Stimulated activated CD4-positive, alpha-beta T cell treated with anti-CD3 and anti-CD28 coated beads, Interleukin-4, amount 100 ng/mL, for 48 hours (primary cell): ENCODE measurements at places on chromosomes 16 and 17.

DNA sequence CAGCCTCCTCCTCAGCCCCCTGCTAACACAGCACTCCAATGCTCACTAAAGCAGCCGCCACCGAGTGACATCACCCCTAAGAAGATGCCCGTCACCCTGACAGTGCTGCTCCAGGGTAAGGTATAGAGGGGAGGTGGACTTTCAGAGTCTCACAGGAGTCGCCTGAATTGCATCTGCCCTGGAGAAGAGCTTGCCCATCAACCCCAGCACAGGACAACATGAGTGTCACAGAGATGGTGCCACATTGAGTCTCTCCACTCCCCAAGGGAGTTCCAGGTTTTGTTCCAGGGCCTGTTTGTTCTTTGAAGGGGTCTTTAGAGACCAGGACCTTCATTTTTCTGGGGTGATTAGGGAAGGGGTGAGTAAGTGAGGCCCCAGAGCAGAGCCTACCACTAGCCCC lies 2.2 kb upstream of the P2RX5 start:
- DNase-seq, result no peak

DNA sequence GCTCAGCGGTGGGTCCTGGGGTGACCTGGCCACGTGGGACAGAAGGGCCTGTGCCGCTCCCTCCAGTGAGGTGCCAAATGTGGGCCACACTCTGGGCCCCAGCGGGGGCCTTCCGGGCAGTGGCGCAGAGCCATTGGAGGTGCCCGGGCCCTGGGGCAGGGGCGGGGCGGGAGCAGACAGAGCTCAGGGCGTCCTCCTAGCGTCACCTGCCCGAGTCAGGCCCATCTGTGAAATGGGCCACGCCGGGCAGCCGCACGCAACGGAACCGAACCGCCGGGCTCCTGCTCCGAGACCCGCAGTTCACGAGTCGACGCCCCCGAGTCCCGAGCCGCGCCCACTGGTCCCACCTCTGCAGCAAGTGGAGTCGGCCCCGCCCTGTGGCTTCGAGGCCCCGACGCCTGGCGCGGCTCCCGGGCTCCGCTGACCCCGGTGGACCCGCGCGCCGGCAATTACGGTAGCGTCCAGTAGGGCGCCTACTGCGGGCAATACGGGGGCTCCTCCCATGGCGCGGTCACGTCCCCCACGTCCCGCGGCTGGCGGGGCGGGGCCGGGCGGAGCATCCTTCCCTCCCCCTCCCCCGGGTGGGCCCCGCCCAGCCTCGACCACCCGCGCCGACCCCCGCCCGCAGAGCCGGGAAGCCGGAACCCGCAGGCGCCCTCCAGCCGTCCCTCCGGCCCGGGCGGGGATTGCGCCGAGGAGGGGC lies 1.9 kb downstream of the SLC16A3 start:
- DNase-seq, result peak; percentile 64

GRCh38 chr16:22372882-22373661 lies 1.3 kb downstream of the CDR2 start:
- no peak for DNase-seq

GRCh38 chr17:61903251-61903650 lies 24.5 kb downstream of the INTS2 start:
- no peak for DNase-seq

DNA sequence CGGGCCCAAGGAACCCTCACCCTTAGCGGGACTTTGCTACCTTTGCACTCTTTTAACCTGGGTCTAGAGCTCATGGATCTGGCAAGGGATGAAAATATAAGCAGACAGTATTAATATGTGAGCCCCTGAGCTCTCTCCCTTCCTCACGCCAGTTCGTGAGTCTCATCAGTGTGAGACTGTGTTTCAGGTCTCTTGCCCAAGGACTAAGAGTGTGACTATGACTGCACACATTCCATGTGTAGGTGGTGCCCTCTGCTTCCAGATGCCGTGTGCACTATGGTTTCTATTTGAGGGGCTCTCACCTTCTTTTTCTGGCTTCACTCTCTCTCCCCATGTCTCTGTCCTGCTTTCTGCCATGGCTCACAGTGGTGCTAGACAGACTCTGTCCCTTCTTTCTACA lies 40.5 kb downstream of the DHRS7B start:
- DNase-seq, result no peak

- no peak for DNase-seq
These were observed 151.1 kb upstream of the WSCD1 start for GRCh38 chr17:5919089-5919488.

- DNase-seq, result no peak
These were observed 63.5 kb downstream of the SPECC1 start for GRCh38 chr17:20072692-20072992.
